ENCODE measurements at places on chromosomes 6 and 20.

DNA sequence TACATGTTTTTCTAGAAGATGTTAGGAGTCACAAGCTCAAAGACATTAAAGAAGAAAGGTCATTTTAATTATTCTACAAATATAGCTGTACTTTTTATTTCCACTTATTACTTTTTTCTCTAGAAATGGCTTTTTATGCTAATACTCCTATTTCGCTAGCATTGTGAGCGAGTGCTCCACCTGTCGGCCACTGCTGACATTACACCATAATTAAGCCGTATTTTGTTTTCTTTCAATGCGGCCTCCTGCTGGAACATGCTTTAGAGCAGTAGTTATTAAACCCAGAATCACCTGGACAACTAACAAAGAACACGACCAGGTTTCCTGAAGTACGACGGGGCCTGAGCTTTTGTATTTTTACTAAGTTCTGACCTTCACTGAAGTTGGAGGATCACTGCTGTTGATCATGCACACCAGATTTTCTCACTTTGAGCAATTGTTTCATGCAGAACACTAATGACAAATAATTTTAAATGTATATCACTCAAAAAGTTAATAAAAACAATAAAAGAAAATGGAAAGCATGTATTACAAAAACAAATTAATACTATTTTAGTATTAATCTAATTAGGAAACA lies 74.1 kb upstream of the PAK5 start:
- no peak for DNase-seq

- DNase-seq: no peak
Observed at GRCh38 chr20:33999025-33999649, 5.4 kb downstream of the RALY start.

- DNase-seq: no peak
Observed at GRCh38 chr20:12570371-12570770, 438.4 kb upstream of the SPTLC3 start.

DNA sequence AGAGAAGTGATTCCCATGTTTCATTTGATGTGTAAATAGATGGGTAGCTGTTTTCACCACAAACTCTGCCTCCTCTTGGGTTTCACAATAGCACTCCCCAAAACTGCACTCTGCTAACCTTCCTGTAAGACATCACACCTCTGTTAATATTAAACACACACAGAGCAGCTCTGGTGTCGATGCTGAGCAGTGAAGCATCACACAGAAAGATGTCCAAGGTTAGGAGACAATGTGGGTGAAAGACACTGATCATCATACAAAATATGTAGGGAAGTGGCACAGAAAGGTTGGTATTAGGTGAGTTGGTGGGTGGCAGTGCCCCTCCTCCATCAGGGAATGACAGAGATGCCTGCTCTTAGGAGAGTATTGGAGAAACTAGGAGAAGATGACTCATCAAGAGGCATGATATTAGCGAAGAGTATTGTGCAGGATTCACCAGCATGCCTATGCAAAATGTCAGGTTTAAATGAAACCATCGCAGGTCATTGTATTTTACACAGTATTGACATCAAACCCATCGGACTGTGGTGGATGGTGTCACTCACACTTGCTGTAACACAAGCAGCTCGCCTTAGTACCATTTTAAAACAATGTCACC lies 199.7 kb downstream of the TBXT start:
- DNase-seq: no peak

DNA sequence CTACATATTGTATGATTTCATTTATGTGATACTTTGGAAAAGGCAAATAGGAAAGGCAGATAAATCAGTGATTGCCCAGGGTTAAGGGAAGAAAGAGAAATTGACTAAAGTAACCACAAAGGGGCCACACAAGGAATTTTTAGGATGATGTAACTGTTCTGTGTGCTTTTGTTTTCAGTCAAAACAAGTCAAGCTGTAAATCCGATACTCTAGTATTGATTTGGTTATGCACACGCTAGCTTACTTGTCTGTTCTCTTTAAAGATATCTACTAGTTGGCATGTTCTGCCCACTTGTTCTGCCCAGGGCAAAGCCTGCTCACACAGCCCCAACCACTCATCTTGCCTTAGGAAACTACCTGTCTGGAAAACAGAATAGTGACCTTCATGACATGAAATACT lies 6.4 kb downstream of the FBXL4 start:
- no peak for DNase-seq

GRCh38 chr6:15800841-15801617 lies 138.2 kb upstream of the DTNBP1 start:
- no peak for DNase-seq
